ENCODE measurements at places on chromosomes 4 and X.

DNA sequence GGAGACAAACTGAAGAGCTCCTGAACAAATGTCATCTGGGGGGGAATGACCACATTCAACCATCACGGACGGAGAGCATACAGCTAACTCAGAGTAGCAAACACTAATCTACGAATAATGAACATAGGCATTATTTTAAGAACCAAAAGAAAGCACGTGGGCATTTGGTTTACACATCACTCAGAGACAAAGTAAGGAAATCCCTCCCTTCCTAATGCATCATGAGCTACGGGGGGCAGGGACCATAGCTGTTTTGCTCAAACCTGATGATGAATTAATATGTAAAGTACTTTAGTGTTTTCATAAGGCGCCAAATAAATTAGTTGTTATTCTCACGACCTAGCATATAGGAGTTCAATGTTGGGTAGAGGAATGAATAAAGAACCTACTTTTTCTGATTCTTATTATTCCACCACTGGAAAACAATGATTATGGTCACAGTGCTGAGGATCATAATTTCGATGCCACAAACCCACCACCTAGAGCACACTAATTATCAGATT, 11.7 kb upstream of the TMEM156 start:
- peak; percentile 75 for DNase-seq

DNA sequence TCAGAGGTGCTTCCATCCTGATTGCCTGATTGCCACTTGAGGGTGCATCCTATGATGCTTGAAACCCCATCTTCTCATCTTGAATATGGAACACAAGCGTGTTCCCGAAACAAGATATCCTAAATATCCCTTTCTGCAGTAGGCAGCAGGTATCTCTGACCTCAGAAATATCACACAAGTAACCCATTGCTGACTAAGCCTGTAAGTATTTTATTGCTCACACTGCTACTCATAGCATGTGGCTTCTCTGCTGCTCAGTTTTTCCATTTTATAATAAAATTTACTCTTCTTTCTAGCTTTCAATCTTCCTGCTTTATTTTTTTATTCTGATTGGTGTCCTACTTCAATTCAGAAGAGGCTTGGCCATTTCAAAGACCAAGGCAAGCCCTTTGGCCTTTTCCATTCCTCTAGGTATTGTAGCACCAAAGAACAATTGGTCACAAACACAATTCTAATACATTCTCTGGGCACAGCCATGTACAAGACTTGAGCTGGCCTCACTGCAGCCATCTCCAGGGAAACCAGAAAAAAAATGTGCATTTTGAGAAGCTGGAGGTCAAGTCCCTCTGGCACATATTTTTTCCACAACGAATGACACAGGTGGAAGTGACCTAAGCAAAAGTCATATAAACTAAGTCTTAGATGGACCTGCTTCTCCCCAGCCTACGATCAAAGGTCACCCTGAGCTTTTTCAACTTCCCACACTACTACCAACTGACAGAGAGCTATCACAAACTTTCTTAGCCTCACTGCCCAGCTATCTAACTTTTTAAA, 107.0 kb downstream of the OR13H1 start:
- no peak for DNase-seq

GRCh38 chrX:148134578-148134977, 153.4 kb downstream of the FMR1NB start:
- DNase-seq: no peak

DNA sequence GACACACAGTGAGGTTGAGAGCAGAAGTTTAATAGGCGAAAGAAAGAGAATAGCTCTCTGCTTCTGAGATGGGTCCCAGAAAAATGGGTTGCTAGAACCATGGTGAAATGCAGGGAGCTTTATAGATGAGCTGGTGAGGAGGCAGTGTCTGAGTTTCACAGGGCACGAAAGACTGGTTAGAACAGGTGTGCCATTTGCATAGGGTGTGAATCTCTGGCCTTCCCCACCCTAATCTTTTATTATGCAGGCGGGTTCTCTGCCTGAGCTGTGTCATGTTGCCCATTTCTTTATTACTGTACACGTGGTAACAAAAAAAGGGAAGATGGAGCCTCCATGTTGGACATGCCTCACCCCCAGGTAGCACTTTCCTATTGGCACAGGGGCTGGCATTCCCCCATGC, 39.1 kb downstream of the FUNDC1 start:
- no peak for DNase-seq

- DNase-seq: peak; percentile 83
These were observed 42.8 kb upstream of the KLF3 start for GRCh38 chr4:38621028-38621684.

- DNase-seq: no peak
These were observed 9.4 kb downstream of the TMEM187 start for GRCh38 chrX:153981771-153982533.

- peak; percentile 52 for DNase-seq
These were observed 133.1 kb downstream of the AKAP4 start for GRCh38 chrX:50067435-50068284.

DNA sequence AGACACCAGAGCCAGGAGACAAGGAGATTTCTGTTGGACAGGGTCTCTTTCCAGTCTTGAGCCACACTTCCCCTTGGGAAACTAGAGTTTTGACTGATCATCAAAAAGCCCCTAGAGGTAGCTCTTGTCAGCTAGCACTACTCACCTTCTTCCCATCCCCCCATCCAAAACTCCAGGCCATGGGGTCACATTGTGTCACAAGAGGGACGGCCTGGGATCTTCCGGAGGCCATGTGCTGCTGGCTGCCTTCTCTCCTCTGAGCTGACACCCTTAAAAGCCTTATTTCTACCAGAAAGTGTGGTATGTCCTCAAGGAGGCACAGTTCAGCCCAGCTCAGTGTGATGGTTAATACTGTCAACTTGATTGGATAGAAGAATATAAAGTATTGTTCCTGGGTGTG, 7.8 kb downstream of the PNMA3 start:
- DNase-seq: no peak

DNA sequence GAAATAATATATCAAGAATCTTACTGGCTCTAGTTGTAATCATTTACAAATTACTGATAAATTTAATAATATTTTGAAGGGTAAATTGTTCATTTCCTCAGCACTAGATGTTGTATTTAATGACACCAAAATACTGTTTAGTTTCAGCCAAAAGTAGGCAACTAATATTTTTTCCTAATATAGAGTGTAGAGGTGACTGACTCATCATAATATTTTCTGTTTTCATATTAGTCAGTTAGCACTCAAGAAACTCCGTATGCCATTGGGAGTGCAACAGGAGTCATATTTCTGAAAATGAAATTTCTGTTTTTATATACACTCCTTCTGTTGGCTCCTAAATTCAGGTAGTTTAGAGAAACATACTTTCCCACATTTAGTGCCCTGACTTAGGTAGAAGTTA, 36.6 kb upstream of the PTPN13 start:
- DNase-seq: no peak

GRCh38 chr4:151481813-151482212, 72.8 kb downstream of the FHIP1A start:
- DNase-seq: no peak

DNA sequence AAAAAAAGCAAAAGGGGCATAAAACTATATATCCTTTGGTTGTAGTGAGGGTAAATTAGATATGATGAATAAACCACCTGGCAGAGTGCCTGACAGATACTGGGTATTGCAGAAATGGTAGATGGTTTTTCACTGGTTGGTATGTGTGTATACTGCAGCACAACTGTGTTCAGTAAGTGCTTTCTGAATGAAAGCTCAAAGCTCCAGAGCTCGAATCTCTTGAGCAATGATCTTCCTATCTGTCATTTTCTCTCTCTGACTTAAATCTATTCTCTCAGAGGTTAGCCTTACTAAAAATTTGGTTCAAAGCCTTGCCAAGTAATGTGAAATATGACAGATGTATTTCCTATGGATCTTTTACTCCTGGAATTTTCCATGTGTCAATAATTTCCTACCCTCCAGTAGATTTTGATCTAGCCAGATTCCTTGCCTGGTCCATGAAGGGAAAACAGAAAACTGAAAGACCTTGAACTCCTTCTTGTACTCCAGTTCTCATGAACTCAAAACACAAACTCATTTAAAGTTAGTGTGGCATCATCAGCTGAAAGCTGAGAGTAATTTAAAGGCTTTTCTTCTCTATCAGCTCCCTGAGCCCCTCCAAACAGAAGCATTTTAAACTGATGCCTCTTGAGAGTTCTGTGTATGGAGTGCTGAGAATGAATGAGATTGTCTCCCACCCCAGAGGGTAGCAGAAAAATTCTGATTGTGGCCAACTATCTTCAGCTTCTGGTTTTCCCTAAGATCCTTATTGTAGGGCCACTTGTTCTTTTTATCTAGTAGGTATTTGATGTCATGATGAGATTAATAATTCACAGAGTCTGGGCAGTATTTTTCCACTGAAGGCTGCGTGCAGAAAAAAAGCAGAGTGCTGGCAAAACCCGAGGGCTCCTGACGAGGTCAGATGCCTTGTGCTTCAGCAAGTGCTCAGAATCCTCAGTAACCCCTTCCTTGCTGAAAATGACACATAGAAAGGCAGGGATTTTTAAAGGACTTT, 363.4 kb upstream of the BOD1L1 start:
- DNase-seq: peak; percentile 44

- peak; percentile 53 for DNase-seq
These were observed 88.5 kb upstream of the NOCT start for GRCh38 chr4:138927072-138927471.

- DNase-seq: no peak
These were observed 93.9 kb downstream of the QDPR start for GRCh38 chr4:17418010-17418409.

DNA sequence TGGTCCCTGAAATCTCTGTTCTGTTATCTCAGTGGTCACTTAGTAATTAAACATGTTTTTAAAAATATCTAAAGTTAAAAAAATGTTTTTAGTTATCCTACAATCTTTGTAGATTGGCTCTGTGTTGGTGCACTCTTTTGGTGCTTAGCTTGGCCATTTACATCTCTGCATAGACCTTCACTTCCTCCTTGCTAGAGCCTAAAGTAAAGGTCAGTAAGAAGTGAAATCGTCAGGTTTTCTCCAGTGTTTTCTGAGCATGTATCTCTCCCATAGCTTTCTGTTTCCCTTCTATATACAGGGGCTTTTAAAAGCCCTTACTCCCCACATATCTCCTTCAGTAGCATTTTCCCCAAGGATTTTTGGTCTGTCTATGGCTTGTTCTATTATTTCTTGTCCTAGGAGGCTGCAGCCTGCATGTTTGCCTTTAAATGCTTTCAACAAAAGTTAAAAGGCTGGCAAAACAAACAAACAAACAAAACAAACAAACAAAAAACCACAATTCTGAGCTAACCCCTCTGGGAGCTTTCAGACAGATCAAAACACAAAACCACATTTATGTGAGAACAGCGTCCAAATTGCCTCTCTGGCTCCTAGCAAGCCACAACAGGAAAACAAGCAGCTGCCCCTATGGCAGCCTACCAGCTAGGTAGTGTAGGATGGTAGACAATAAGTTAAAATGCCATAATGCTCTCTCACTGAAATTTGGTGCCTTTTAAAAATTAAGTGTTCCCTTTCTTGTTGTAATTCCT, 27.3 kb upstream of the GPRASP2 start:
- no peak for DNase-seq

GRCh38 chrX:152306331-152306730, 144.8 kb downstream of the GABRA3 start:
- no peak for DNase-seq

- DNase-seq: peak; percentile 75
These were observed 74.1 kb downstream of the NBDY start for GRCh38 chrX:56802921-56803849.

DNA sequence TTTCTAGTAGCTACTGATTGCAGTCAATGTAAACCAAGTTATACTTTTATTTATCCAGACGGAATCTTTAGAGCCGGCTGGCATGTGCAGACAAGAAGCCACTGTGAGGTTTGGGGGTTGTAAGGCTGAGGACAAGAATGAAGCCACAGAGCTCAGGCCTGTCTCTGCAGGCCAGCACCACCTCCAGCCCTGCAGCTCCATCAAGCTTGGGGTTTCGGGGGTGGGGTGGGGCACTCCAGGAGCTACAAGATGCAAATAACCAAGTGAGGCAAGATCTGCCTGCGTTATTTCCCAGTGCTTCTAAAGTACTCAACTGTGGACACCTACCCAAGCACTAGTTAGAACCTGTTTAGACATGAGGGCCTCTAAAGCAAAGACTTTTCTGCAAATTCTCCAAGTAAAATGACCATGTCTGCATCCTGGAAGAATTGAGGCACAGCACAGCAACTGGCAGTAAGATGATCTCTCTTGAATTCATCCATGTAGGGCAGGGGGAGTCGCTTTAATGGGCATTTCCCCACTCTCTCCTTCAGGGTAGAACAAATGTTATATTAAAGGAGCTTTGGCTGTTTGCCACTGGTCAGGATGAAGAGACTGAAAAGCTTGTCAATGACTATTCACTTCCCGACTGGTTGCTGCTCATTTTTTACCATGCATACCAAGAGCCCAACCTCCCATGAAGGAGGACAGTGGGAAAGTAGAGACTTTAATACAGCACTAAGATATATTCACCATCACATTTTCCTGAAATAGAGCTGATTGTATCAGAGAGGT, 222.5 kb downstream of the MGST2 start:
- DNase-seq: no peak

GRCh38 chr4:38231626-38232025, 271.4 kb downstream of the PTTG2 start:
- no peak for DNase-seq

- no peak for DNase-seq
These were observed 14.1 kb downstream of the ACSL1 start for GRCh38 chr4:184811526-184812198.

DNA sequence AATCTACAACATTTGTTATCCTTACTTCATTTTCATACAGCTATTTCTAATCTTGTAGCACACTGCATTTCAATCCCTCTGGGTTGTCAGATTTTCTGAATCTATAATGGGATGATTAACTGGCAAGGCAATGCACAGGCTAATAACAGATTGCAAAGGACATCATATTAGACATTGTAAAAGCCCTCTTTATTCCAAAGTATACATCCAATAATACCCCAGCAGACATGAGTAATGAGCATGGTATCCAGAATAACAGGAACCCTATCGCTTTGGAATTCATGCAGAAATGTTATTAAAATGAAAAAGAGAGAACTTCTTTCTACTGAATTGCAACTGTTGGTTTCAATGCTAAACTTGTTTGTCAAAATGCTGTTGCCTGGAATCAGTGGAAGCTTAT, 122.9 kb downstream of the C4orf33 start:
- peak; percentile 29 for DNase-seq

DNA sequence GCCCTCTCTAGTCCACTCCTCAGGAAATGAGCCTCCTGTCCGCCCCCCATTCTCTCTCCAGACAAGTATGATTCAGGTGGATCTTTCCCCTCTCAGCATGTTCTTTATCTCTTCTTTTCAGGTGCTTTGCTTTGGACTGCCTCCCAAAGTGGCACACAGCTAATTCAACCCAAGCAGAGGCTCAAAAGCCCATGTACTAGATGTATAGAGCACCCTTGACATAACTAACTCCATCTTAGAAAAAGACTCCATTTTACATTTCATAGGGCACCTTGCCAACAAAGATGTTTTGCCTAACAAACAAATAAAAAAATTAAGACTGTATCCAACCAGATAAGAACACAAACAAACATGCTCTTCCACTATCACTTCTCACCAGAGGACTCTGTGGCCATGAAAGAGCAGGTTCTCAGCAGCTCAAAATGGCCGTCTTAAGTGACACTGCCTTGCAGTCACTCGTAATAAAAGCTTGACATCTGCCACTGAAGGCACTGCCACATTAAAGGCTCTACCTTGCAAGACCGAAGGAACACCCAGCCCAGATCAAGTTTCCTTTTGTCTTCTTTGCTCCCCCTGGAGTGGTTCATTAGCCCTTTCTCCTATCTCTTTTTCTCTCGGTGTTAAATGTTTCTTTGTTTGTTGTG, 84.9 kb upstream of the TAB3 start:
- DNase-seq: no peak

GRCh38 chrX:119755981-119756533, 2.3 kb upstream of the SOWAHD start:
- no peak for DNase-seq

GRCh38 chr4:955161-955921, 18.0 kb downstream of the DGKQ start:
- DNase-seq: no peak
